ENCODE measurements at places on chromosomes 3 and 15. TPM values are rescaled to one million over a fixed set of nuclear protein-coding genes. Genes with fewer than 3 reads are reported as not detected.

- no peak overlapping the region for H3K4me3 ChIP-seq
- H3K27me3 ChIP-seq = peaks cover 2% of the 10 kb centered on the region
- H3K27ac ChIP-seq = no peak overlapping the region
Measured at GRCh38 chr15:91376038-91376437, 276.0 kb downstream of the SV2B start.

DNA sequence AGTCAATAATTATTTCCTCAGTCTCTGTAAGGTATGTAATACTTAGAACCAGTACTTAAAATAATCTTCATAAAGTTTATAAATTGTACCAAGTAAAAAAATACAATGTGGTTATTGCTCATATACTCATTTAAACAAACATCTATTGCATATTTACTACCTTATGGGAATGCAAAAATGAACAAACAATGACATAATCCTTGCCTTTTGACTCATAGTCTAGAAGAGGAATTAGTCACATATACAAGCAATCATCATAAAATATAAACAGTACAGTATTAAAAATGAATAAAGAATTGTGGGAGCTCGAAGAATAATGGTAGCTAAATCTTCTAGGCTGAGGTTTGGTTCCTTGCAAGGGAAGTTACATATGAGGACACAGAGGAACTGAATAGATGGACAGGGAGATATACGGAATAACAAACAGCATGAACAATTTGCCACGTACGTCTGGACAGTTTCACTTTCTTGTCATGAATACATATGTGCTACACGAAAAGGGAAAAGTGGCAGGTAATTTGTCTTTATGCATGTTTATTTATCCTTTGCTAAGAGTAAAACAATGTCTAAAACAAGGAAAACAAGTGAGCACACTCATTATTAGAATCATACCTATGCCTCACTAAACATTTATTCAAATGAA is 17.2 kb downstream of the IMPG2 start:
- DNase-seq = no peak
- no peak overlapping the region for H3K4me3 ChIP-seq
- H3K36me3 ChIP-seq = no peaks in the 10 kb centered on the region
- no peaks in the 10 kb centered on the region for H3K4me1 ChIP-seq
- H3K27ac ChIP-seq = no peak overlapping the region

- H3K36me3 ChIP-seq = no peaks in the 10 kb centered on the region
- no peaks in the 10 kb centered on the region for H3K27me3 ChIP-seq
- H3K4me3 ChIP-seq = no peak overlapping the region
- DNase-seq = no peak
- no peak overlapping the region for H3K27ac ChIP-seq
Measured at GRCh38 chr3:4841225-4841624, 138.0 kb upstream of the BHLHE40 start.

DNA sequence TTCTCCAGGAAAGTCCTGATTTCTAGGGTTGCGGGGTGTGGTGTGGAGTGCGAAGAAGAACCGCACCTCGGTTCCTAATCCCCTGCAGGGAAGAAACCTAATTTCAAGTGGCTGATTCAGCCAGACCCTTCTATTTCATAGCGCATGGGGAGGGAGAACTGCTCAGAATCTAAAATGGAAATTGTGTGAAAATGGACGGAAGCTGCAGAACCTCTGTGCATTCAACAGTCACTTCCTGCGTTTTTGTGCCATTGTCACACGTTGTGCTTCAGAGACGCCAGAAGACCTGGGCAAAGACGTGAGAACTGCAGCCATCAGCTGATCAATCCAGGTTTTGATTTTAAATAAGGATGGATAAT is 1.2 kb downstream of the SIDT1 start:
- DNase-seq = no peak
- no peak overlapping the region for H3K27ac ChIP-seq
- H3K36me3 ChIP-seq = no peaks in the 10 kb centered on the region
- peaks cover 5% of the 10 kb centered on the region for H3K4me1 ChIP-seq
- H3K27me3 ChIP-seq = peaks cover 2% of the 10 kb centered on the region

GRCh38 chr3:61580982-61581643 is 19.7 kb downstream of the PTPRG start:
- no peak for DNase-seq
- no peaks in the 10 kb centered on the region for H3K36me3 ChIP-seq
- H3K27ac ChIP-seq = no peak overlapping the region
- peaks cover 36% of the 10 kb centered on the region for H3K4me1 ChIP-seq
- no peaks in the 10 kb centered on the region for H3K27me3 ChIP-seq
- no peak overlapping the region for H3K4me3 ChIP-seq

DNA sequence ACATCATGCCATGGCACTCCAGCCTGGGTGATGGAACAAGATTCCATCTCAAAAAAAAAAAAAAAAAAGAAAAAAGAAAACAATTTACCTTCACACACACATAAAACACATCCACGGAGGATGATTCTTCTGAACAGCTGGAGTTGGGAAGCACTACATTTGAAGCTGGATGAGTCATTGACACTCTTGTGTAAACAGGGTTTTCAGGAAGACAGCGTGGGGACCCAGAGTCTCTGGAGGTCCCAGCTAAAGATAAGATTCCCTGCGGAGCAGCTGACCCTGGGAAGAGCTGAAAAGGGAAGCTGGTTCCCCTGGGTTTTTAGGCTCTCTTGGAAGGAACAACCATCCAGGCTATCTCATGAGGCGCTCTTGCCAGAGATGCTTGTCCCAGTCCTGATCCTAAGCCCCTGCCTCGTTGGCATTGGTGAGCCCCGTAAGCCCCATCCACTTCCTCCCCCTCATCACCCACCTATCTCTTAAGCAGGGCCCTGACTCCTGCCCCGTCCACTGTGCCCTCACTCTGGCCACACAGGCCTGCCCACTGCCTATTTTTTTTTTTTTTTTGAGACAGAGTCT is 32.0 kb upstream of the FURIN start:
- H3K36me3 ChIP-seq = no peaks in the 10 kb centered on the region
- no peak overlapping the region for H3K27ac ChIP-seq
- no peak overlapping the region for H3K4me3 ChIP-seq
- no peak for DNase-seq
- no peaks in the 10 kb centered on the region for H3K27me3 ChIP-seq
- no peaks in the 10 kb centered on the region for H3K4me1 ChIP-seq

GRCh38 chr3:141086188-141086587 is 35.0 kb downstream of the SPSB4 start:
- H3K4me1 ChIP-seq = peaks cover 27% of the 10 kb centered on the region
- peaks cover 2% of the 10 kb centered on the region for H3K27me3 ChIP-seq
- no peak overlapping the region for H3K4me3 ChIP-seq
- H3K27ac ChIP-seq = no peak overlapping the region

GRCh38 chr3:114872050-114872449 is 275.0 kb downstream of the ZBTB20 start:
- H3K36me3 ChIP-seq = no peaks in the 10 kb centered on the region
- peaks cover 43% of the 10 kb centered on the region for H3K4me1 ChIP-seq
- no peak for DNase-seq
- no peak overlapping the region for H3K4me3 ChIP-seq
- peak overlapping the region; percentile 38 for H3K27ac ChIP-seq

- H3K27ac ChIP-seq = no peak overlapping the region
- H3K4me1 ChIP-seq = no peaks in the 10 kb centered on the region
- no peak overlapping the region for H3K4me3 ChIP-seq
- no peaks in the 10 kb centered on the region for H3K27me3 ChIP-seq
Measured at GRCh38 chr3:122392868-122393844, 9.2 kb downstream of the FAM162A start.

- no peak overlapping the region for H3K27ac ChIP-seq
- no peaks in the 10 kb centered on the region for H3K27me3 ChIP-seq
- no peaks in the 10 kb centered on the region for H3K36me3 ChIP-seq
- no peak overlapping the region for H3K4me3 ChIP-seq
- no peak for DNase-seq
- H3K4me1 ChIP-seq = no peaks in the 10 kb centered on the region
Measured at GRCh38 chr15:96089405-96090058, 241.0 kb upstream of the NR2F2 start.

DNA sequence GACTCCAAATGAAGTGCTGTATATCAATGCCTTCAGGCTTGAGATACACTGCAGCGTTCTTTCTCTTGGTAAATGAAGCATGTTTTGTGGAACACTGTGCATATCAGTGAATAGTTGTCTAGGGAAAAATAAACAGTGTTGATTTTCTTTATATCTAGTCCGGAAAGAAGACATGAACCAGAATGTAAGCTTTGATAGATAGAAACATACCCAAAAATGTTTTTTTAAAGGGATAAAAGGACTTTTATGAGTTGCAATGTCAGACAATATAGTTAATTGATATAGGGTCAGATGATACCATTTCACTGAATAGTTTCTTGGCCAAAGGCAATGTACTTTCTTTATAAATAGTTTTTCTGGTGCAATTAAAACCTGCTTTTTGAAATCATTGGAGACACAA is 1037.8 kb downstream of the OTOL1 start:
- no peak overlapping the region for H3K27ac ChIP-seq
- H3K27me3 ChIP-seq = peaks cover 2% of the 10 kb centered on the region
- no peaks in the 10 kb centered on the region for H3K36me3 ChIP-seq
- no peak overlapping the region for H3K4me3 ChIP-seq
- no peak for DNase-seq

- no peak overlapping the region for H3K27ac ChIP-seq
- no peaks in the 10 kb centered on the region for H3K27me3 ChIP-seq
- H3K36me3 ChIP-seq = no peaks in the 10 kb centered on the region
- H3K4me3 ChIP-seq = no peak overlapping the region
Measured at GRCh38 chr3:190443257-190443656, 6.4 kb downstream of the TMEM207 start.

DNA sequence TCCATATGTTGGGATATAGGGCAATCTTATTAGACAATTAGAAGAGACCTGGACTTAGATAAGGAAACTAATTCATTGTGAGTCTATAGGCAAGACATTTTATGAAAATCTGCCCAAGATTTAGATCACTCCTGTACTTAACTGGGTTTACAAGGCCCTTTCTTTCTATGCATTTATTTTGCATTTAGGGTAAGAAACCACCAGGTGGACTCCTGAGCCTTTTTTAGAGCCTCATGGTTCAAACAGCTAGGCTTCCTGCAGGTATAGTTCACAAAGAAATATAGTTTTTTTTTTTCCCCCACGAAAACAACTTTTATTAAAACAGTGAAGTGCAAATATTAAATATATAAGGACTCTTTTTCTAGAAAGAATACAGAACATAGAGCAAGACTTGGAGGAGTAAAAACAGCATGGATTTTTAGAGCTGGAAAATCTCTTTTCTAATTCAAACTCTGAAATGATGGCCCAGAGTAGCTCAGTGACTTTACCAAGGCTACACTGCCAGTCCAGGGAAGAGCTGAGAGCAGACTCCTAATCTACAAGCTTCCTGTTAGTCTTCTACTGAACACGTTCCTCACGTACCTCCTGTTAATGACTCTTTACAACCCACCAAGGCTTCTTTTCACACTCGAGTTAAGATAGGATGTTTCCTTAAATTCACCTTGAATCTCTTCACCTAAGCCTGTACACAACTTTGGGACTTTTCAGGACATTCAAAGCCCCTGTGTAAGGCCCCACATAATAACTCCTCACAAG is 400.9 kb upstream of the ATP11B start:
- H3K4me3 ChIP-seq = no peak overlapping the region
- H3K27me3 ChIP-seq = no peaks in the 10 kb centered on the region
- DNase-seq = no peak
- H3K36me3 ChIP-seq = no peaks in the 10 kb centered on the region
- no peak overlapping the region for H3K27ac ChIP-seq
- no peaks in the 10 kb centered on the region for H3K4me1 ChIP-seq

DNA sequence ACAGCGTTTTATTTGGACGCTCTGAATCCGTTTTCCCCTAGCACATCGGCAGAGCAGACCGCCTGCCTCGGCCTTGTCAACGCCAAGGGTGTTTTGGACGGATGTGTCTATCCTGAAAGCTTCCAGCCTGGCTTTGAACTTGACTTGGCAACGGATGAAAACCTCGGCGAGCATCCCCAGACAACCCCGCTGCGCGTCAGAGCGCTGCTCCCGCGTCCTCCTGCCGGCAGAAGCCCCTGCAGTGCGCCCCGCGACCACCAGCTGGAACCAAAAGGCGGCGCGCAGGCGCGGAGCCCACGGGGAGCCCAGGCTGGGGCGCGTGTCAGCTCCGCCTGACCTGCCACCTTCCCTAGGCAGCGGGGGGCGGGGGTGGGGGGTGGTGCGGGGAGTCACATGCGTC is 26.2 kb upstream of the ARL8B start:
- no peaks in the 10 kb centered on the region for H3K27me3 ChIP-seq
- H3K4me1 ChIP-seq = no peaks in the 10 kb centered on the region
- peak overlapping the region; percentile 61 for H3K4me3 ChIP-seq
- H3K36me3 ChIP-seq = no peaks in the 10 kb centered on the region
- peak; percentile 26 for DNase-seq

DNA sequence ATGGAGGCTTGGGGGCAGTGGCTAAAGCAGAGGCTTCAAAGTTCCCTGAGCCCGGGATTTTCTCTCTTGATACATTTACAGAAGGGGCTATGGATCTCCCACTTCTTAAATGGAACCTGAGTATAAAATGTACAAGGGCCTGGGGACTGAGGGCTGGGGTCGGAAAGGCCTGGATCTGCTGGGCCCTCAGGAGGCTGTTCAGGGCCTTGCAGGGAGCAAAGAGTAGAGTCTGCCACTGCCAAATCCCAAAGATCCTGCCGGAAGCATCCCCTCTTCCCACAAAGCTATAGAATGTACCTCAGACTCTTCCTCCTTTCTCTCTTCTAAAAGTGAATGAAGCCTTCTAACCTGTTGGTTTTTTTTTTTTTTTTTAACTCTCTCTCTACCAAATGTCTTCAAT is 59.8 kb upstream of the ARHGEF3 start:
- H3K27ac ChIP-seq = no peak overlapping the region
- H3K27me3 ChIP-seq = no peaks in the 10 kb centered on the region
- H3K4me3 ChIP-seq = no peak overlapping the region
- H3K36me3 ChIP-seq = no peaks in the 10 kb centered on the region
- H3K4me1 ChIP-seq = no peaks in the 10 kb centered on the region

DNA sequence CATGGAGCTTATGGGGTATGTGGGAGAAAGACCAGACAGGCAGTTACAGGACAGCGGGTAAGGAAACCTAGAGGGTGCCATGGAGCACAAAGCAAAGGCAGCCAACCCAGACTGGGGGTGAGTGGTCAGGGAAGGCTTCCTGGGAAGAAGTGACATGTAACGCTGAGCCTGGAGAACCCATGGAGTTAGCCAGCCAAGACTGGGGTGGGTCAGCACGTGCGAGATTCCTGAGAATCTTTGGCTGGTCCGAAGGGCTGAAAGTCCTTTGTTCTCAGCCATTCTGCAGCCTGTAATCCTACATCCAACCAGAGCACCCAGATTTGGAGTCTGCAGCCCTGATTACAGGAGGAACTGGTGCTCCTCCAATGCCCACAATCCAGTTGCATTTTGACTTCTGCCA is 120.1 kb upstream of the WNT5A start:
- no peak overlapping the region for H3K27ac ChIP-seq
- no peaks in the 10 kb centered on the region for H3K4me1 ChIP-seq
- H3K27me3 ChIP-seq = no peaks in the 10 kb centered on the region

VPS39 gene
- 47.8 TPM for total RNA-seq

CTDSPL2 gene
- total RNA-seq = 18.1 TPM

PDCD6IP gene
- total RNA-seq = 122 TPM

GMNC gene
- not detected for total RNA-seq

TNNC1 gene
- total RNA-seq = 6,129 TPM

SCAANT1 gene
- total RNA-seq = not detected
